ENCODE measurements at places on chromosomes 7 and 10.
A peak's percentile ranks its signal among the peaks of the same experiment; 100 is the strongest.

- no peak for DNase-seq
These were observed 10.3 kb upstream of the HSPB1 start for GRCh38 chr7:76292213-76292573.

DNA sequence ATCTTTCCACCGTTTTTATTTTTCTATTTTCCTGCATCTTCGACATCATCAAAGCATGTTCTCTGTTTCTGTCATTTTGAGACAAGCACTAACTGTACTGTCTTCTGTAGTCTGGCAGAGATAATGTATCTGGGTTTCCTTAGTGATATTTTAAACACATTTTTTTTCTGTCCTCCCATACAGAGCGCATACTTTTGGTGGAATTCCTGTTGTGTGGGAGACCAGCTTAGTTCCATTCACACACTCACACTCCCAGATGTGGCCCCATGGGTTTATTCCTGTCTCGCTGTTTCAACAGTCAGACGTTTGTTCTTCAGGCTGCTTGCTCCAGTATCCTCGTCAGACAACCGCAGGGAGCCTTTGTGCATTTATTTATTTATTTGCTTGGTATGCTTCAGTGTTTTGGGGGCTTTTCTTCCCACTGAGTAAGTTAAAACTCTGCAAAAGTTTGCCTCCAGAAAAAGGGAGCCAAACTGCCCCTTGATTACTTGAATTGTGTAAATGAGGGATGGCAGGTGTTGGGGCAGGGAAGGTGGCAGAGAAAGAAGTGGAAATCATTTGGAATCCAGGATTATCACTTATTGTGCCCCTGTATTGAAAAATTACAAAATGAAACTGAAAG is 456.8 kb upstream of the KLF6 start:
- no peak for DNase-seq

DNA sequence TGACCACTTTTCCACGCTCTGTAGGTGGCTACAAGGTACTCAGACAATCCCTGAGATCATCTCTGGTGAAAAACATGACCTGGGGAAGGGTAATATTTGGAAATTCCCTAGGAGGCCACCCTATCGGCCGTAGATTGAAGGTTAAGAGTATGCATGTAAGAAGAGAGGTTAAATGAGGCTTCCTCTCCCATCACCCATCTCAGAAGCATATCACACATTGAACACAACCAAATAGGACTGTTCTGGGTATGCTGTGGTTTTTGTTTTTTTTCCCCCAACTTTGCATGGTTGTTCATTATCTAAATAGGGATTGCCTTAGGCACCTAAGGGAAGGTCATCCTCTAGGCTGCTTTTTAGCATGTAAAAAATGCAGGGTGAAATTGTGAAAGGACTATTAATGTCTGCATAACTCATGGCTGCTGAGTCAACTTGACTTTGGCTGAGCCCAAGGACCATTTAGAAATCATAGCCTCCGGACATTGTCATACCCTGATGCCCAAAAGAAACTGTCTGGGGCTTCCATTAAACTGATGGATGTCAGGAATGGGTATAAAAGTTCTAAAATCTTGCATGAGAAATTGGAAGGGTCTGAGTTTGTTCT is 24.7 kb upstream of the ST8SIA6 start:
- DNase-seq: no peak

DNA sequence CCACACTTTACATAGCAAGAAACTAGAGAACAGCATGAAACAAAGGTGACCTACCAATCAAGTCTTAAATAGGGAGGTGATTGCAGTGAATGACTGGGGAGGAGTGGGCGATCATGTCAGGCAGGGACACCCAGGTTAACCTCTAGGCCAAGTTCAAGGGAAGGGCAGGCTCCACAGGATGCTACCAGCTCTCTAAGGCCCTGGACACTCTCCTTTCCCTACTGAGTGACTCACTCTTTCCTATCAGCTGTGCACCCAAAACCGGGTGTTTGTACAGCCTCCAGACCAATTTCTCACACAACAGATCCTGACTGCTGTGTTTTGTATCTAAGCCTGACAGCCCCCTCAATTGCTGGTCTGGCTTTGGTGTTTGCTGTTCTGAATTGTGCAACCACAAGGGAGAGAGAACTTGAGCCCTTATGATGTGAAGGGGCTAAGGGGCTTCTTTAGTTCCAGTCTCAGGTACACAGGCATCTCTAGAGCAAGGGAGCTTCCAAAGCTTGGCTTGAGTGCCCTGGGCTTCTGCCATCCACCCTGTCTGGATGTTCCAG is 107.8 kb downstream of the TBXAS1 start:
- DNase-seq: no peak

GRCh38 chr10:13590886-13591285 is 4.1 kb downstream of the PRPF18 start:
- DNase-seq: no peak

- DNase-seq: peak; percentile 78
These were observed 9.6 kb upstream of the DNAJB12 start for GRCh38 chr10:72364239-72364777.

Measured in stimulated activated naive CD8-positive, alpha-beta T cell treated with anti-CD3 and anti-CD28 coated beads, Interleukin-15, amount 100 ng/mL, for 72 hours (primary cell).